ENCODE measurements at places on chromosomes 7 and 10.

- DNase-seq = no peak
Observed at GRCh38 chr7:142303650-142304049, 45.8 kb upstream of the PRSS58 start.

GRCh38 chr7:139763330-139763729 is 14.5 kb downstream of the HIPK2 start:
- DNase-seq = no peak

DNA sequence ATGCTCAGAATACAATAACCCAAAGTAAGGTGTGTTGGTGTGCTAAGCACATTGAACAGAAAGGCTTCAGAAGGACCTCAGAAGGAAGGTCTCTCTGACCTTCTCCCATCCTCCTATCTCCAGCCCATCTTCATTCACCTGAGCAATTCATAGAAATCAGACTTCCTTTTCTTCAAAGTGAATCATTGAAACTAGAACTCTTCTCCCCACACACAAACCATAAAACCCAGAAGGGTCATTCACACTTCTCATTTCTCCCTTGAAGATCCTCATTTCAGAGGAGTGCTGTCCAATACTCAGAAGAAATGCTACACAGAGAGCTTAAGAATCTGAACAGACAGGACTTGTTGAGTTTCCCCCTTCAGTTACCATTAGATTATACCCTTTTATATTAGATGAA is 89.5 kb downstream of the VWDE start:
- no peak for DNase-seq

DNA sequence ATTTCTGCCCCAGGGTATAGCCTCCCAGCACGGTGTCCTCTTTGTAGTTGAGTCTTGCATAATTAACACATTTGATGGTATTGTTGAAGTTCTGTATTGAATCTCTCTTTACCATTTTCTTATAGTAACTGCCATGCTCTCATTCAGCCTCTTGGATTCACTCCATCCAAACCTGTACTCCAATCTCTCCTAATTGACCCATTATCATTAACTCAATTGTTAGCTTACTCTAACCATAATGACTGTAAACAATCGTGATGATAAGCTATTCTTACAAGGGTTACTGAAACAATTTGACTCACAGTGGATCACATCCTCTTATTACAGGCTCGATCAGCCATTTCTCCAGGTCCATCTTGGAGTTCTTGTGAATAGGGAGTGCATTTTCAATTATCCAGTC is 191.9 kb upstream of the AGK start:
- DNase-seq = no peak

DNA sequence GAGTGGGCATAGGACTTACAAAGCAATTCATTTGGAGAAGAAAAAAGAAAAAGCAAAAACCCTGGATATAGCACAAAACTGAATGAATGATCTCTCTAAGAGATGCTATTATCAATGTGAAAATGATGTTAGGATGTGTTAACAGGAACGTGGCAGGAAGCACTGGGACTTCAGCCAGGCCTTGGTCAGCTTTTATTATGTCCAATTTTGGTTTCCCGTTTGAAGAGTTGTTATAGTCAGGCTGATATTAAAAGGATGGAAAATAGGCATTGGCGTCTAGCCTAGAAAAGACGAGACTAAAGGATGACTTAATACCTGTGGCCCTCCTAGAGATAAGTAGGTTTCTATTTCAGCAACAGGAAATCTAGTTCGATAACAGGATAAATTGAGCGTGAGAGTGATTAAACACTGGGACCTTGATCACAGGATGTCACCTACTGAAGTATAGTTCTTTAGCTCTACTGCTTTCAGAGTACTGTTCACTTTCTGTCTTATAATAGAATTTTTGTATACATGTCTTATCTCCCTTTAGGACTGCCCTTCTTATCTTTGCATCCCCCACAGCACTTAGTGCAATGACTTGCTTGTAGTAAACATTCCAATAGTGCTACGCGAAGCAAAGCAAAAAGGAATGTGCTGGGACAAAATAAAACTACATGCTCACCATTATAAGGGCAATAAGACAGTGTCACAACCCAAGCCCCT is 99.8 kb upstream of the AGBL3 start:
- DNase-seq = no peak

GRCh38 chr10:133525444-133525843 is 1.7 kb upstream of the CYP2E1 start:
- DNase-seq = no peak

GRCh38 chr7:73356159-73356558 is 28.2 kb downstream of the FKBP6 start:
- DNase-seq = no peak

DNA sequence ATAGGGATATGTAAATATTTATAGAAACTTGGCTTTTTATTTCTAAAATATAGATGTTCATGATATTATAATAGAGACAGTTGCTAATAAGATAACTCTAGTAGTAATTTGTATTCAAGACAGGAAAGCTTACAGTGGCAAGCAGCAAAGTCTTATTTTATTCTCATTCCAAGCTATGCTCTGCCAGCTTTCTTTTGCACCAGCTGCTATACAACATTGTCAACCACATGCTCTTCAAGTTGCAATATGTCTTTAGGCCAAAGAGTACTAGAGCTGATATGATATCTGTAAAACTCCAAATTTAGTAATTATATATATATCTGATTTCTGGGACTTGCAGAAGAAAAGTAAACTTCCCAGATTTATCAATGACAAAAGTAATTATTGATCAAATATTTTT is 350.1 kb downstream of the HGF start:
- no peak for DNase-seq

- peak; percentile 67 for DNase-seq
Observed at GRCh38 chr7:63899691-63900393, 98.8 kb upstream of the ZNF722 start.

- DNase-seq = no peak
Observed at GRCh38 chr10:4944841-4945240, 18.4 kb upstream of the AKR1C1 start.

DNA sequence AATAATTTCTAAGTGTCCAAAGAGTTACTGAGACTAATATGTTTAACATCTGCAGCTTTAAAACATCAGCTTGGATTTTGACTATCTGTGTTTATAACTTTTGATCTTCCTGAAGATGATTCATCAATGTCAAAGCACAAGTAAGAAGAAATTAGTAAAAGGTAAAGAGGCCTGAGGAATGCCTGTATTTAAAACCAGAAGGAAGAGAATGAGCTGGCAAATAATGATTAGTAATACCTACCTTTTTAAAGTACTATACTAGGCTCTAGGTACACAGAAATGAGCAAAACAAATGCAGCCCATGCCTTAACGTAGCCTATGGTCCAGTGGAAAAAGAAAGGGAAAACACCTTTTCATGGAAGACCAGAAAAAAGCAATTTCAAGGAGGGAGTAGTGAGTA is 158.0 kb downstream of the KCND2 start:
- no peak for DNase-seq

- peak; percentile 63 for DNase-seq
Observed at GRCh38 chr7:87059525-87060287, at the start of gene ELAPOR2. TSS of gene ELAPOR2 (minus strand) at chr7:87059654. CDS start at chr7:87059513, 141 bp downstream.

DNA sequence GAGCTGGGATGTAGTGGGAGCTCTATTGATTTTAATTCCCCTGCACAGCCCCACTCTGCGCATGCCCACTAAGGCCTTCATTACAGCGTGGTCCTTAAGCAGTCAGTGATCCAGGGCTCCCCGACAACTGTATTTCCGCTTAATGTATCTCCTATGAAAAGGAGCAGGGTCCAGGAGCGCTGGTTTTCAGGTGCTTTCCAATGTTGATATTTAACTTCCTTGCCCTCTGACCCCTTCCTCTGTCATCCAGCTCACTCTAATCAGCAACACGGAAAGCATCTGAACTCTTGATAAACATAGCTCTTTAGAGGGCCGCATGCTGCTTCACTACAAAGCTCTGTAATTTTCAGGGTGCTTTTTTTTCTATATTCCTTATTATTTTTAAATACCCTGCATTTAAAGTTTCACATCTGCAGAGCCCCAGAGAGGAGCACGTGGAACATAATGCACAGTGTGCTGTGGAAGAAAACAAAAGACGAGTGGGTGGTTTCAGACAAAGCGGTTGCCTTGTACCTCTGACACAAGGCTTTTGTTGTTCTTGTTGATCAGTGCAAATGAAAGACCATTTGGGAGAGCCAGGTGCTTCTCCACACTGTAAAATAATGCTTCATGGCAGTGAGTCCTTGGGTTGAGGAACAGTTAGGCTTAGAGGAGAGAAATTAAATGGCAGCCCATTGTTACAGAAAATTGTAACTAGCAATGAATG is 465.9 kb upstream of the CELF2 start:
- DNase-seq = no peak

- no peak for DNase-seq
Observed at GRCh38 chr7:37775921-37776320, 72.5 kb upstream of the NME8 start.

DNA sequence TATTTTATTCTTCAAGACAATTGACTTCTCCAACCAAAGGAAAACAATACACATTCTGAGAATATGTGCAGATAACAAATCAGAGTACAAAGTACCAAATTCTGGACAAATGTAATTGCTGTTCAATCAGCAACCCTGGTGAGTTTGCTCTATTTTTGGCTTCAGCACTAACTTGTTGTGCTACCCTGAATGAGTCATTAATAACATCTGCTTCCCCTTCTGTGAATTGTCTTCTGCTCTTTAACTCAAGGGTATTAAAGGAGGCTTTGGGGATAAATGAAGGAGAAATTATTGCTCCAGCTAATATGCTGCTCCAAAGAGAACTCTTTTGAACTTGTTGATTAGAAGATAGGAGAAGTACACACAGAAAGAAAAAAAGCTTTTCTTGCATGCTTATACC is 459.3 kb downstream of the HTR7 start:
- no peak for DNase-seq

DNA sequence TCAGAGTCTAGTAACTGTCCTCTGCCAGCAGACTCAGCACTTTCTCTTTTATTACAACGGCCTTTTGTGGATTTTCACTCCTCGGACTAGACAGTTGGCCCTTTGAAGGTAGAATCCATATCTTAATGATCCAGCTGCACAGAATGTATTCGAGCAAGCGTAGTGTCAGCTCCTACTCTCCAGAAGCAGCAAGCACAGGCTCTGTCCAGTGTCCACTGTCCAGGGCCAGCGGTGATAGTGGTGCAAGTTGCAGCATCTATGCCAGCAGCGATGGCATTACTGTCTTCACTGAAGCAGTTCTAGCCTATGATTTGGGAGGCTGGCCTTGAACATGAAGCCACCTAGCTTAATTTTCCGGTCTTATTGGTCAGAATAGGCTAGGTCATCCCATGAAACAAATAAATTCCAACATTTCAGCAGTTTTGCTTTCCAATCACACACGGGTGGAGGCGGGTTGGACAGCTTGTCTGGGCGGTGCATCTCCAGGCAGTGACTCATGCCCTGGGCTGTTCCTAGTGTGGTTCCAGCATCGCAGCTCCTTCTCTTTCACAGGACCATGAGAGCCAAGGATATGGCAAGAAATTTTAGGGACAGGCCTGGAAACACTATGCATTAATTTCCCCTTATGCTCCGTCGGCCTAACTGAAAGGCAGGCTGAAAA is 108.6 kb upstream of the KCNMA1 start:
- no peak for DNase-seq

GRCh38 chr7:132618271-132618955 is 42.1 kb upstream of the PLXNA4 start:
- no peak for DNase-seq

GRCh38 chr7:116730097-116731022 is 58.4 kb downstream of the MET start:
- no peak for DNase-seq

DNA sequence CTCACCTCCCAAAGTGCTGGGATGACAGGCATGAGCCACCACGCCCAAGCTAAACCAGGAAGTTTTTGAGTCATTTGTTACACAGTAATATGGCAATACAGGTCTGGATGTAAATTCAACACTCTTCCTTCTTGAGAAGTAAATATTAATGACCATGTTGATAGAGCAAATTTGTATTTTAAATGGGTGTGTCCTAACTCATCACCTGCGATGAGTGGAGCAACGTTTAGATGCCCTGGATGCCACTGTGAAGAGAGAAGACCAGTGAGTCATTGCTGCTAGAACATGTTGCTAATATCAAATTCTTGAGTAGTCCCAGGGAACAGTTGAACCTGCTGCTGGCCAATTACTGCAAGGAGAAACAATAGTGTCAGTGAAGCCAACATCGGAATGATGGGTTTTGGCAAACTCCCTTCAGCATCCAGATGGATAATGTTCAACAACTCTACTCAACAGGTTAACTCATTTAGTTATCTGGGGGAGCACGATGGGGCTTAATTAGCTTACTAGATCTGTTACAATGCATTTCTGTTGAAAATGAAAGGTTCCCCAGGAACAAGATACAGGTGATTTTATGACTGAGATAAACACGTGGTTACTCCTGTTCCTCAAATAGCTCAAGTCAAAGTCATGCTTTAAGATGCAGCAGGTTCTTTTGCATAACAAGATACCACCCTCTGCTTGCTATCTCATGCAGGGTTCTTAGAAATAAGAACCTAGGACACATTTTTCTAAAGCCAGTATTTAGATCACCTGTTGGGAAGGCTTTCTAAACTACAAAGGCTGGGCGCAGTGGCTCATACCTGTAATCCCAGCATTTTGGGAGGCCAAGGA is 146.8 kb downstream of the CALN1 start:
- DNase-seq = no peak

GRCh38 chr10:86819567-86819966 is 63.1 kb downstream of the BMPR1A start:
- no peak for DNase-seq

DNA sequence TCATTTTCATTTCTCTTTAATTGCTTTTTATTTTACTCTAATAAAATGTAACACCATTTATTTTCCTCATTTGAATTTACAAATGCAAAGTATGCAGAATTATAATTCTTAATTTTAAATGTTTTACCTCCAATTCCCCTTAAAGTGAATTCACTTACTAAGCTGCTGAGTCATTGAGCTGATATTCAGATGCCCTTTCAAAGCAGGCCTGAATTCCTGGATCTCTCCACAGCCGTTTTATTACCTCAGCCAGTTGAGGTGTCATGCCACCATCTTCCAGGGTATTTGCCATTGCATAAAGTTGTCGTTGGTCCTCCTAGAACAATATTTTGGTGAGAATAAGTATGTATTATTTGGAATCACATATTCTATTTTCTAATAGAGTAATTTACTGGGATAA is 33.2 kb downstream of the GNAT3 start:
- no peak for DNase-seq

GRCh38 chr10:90143937-90144336 is 442.5 kb downstream of the KIF20B start:
- no peak for DNase-seq

All from stimulated activated CD4-positive, alpha-beta T cell treated with anti-CD3 and anti-CD28 coated beads, Interleukin-1b, Interleukin-23, amount 100 ng/mL, for 1 hour (primary cell).